ENCODE measurements at places on chromosomes 11 and 22. TPM values are rescaled to one million over a fixed set of nuclear protein-coding genes. Genes with fewer than 3 reads are reported as not detected.

The VSTM5 gene
- 1.5 TPM for total RNA-seq

The GUCY1A2 gene
- not detected for total RNA-seq

The EFCAB6 gene
- total RNA-seq, result not detected

The SLN gene
- total RNA-seq, result not detected

The HEPHL1 gene
- not detected for total RNA-seq

The PRSS23 gene
- total RNA-seq, result 432 TPM

The EXPH5 gene
- total RNA-seq, result 18.1 TPM

The SAA4 gene
- not detected for total RNA-seq

The CYTH4 gene
- total RNA-seq, result not detected

The OTOG gene
- total RNA-seq, result 2.5 TPM

The BTBD18 gene
- not detected for total RNA-seq

The IGF2 gene
- total RNA-seq, result 1,397 TPM

The CBLIF gene
- not detected for total RNA-seq

The OR51B5 gene
- total RNA-seq, result not detected

The BIRC3 gene
- total RNA-seq, result 2.2 TPM

The TRIM49 gene
- not detected for total RNA-seq
